ENCODE measurements at places on chromosomes 12 and 14.

DNA sequence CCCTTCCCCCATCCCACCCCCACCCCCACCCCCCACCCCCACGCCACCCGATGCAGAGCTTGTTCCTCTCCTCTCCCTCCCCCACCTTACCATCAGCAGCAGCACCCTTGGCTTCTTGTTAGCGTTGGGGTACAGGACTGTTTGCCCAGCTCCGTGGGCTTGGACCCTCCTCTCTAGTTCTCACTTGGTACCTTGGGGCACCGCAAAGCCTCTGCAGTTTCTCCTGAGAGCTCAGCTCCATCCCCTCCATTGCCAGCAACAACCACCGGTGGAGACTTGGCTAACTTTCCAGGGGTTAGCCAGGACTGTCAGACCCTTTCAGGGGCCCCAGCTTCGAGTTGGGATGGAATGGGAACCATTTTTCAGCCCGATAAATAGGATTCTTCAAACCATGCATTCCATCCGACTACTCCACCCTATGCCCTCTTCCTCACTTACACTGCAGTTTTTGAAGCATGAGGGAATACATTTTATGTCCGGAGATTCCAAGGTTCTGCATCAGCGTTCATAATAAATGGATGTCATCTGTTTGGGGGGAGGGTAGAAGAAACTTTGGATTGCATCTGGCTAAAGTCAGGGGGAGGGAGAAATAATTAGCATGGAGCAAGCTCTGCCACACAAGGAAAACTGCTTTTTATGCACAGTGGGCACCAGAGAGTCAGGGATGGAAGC is 1.1 kb downstream of the SCN8A start:
- DNase-seq, result no peak

- DNase-seq, result peak; percentile 79
These were observed 150.2 kb upstream of the CLEC14A start for GRCh38 chr14:38405851-38406635.

DNA sequence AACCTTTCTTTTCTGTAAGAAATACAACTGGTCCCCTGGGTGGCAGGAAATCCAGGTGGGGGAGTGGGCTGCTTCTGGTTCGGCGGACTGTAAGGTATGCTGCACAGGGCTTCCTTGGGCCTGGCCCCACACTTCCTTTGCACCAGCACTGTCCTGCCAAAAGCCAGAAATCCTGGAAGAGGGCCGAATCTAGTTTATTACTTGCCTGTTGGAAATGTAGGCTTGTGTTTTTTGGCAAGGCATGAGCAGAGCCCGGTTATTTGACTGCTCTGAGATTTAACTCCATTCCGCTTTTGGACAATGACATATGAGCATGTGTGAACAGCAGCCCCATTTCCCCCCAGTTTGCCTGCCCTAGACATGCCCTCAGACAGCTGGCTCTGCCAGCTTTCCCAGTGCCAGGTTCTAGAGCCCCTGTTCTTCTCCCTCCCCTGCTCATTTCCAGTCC is 86.6 kb downstream of the BORCS5 start:
- DNase-seq, result no peak

- DNase-seq, result no peak
These were observed 28.0 kb downstream of the JAG2 start for GRCh38 chr14:105140581-105140980.

DNA sequence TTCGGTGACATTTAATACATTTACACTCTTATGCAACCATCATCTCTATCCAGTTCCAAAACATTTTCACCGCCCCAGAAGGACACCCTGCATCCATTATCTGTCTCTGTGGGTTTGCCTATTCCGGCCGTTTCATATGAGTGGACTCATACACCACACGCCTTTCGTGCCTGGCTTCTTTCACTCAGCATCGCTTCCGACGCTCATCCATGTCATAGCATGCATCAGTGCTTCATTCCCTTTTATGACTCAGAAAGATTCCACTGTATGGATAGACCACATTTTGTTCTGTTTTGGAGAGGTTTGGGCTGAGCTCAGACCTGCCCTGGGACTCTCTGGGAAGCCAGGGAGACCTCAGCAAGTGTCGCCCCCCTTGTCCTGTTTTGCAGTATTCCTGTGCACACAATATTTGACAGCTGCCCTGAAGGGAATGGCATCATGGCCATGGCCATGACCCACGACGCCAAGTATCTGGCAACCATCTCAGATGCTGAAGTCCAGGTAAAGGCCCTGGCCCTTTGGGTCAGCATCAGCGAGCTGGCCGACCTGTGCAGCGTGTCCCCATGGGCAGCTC is 23.8 kb downstream of the CFAP251 start:
- no peak for DNase-seq

- DNase-seq, result no peak
These were observed 66.4 kb downstream of the RFLNA start for GRCh38 chr12:124361074-124361970.

DNA sequence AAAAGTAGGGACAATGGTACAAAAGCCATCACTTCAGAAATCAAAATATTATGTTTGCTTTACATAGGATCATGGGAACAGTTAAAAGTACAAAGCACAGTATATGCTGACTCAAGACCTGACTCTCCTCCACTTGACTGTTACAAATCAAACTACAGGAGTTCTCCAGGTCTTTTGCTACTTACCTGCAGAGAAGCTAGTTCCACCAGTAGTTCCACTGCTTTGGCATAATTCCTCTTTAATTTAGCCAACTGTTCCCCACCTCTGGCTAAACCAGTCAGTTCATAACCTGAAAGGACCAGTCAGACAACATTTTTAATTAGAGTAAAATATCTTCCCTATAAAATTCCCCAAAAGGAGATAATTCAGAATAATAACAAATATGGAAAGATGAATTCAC is 14.0 kb downstream of the ATP6V1D start:
- DNase-seq, result no peak

DNA sequence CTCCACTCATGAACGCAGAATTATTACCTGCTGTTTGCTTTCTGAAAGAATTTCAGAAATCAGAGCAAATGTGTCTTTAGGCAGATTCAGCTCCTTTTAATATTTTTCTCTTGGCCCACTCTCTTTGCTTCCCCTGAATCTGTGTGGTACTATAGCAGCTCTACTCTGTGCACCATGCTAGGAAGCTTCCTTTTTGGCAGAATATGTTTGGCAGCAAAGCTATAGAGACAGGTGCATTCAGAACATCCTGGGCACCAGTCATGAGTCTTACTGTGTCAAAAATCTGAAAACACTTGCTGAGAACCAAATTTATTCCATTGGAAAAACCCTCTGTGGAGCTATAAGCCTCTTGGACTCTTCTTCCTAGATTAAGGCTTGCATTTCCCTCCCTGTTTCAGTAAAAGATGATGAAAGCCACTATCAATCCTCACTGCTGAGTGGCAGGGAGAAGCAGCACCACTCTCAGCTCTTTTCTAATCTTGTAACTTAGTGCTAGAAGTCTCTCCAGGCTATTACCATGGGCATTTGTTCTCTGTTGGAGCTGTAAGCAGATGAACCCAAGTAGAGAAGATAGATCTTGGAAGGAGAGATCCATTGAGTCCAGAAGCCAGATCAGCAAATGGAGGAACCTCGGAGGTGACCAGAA is 18.2 kb downstream of the CIPC start:
- no peak for DNase-seq

- no peak for DNase-seq
These were observed 21.1 kb upstream of the KCNA5 start for GRCh38 chr12:5022465-5023061.

GRCh38 chr14:34450958-34451357 is 11.1 kb downstream of the SPTSSA start:
- DNase-seq, result no peak
